ENCODE measurements at places on chromosomes 1 and 21.

- no peak for DNase-seq
Measured at GRCh38 chr21:37210130-37210529, 57.0 kb downstream of the VPS26C start.

- no peak for DNase-seq
Measured at GRCh38 chr1:181100934-181101333, 12.4 kb downstream of the IER5 start.

DNA sequence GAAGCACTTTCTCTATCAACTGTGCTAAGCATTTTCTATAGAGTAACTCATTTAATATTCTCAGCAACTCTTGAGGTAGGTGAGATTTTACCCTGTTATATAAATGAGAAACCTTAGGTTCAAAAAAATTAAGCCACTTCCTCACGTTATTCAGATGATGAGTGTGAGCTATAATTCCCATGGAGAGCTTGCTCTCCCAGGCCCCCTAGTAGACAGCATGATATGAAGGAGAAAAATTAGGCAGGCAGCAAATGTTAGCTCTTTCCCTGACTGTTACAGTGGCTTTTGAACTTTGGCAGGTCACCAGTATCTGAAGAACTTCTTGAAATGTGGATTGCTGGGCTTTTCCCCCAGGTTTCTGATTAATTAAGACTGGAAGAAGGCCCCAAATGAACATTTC is 753.1 kb downstream of the NCAM2 start:
- DNase-seq: no peak

- no peak for DNase-seq
Measured at GRCh38 chr21:44763050-44763378, 38.6 kb downstream of the UBE2G2 start.

- no peak for DNase-seq
Measured at GRCh38 chr21:34886240-34887104, 162.6 kb downstream of the RUNX1 start.
